GM12864 (cell line): ENCODE measurements at places on chromosomes 2 and 18.

DNA sequence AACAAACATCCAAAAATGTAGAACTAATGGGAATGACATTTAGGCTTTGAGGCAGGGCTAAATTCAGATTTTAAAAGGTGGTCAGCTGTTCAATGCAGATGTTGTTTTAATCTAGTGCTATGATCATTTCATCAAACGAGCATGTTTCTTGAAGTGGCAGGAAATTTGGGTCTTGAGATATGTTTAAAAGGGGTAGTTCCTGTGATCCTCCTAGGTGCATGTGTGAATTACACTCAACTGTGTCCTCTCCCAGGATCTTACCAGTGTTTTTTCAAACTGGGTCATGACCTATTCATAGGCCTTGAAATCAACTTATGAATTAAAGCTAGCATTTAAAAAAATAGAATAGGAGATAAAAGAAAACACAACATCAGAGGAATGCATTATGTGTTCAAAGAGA lies 57.4 kb upstream of the ACMSD start:
- no peak for DNase-seq

GRCh38 chr2:584863-585823 lies 92.1 kb downstream of the TMEM18 start:
- no peak for DNase-seq

DNA sequence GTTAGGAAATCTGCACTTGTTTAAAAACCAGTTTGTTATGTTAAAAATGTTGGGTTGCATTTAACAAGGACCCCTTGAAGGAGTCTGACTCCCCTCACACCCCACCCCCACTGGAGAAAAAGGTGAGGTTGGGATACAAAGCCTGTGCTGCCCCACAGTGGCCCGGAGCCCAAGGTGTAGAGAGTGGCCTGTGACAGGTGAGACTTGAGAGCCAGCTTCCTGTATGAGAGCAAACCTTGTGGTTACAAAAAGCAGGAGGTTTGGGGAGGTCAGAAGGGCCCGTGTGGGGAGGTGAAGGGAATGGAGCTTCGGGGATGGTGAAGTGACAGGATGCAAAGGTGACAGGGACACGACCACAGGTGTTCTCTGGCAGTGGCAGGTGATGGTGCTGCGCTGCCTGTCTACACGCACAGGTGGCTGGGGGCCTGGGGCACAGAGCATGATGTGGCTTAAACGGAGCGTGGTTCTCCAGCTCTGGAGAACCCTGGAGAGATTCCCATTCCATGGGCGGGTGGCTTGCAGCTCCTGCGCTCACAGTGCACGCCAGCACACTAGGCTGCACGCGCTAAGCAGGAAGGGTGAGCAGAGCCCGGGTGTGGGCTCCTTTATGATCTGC lies 29.0 kb downstream of the IMPA2 start:
- no peak for DNase-seq

DNA sequence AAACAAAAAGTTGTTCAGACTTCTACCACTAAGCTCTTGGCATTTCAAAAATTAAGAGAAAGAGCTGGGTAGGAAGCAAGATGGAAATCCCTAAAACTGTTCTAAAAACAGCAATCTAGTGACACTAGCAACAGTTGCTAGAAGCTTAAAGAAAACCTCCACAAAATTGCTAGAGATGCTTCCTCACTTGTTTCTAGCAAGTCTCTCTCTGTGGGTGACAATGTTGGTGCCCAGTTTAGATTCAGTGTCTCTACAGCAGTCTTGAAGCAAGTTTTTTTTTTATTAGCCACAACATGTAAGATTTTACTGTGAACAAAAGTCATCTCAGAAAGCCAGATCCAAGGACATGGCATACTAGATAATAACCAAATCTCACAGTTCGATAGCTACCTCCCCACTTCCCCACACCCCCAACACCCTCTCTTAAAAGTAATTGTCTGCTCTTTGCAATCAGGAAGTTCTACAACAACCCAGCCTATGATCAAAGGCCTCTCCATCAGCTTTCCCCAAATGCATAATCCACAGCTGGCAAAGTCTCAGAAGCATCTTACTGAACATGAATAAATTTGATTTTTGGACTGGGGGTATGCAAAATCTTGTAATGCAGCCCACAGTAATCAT lies 70.0 kb downstream of the ANKRD44 start:
- DNase-seq, result no peak

DNA sequence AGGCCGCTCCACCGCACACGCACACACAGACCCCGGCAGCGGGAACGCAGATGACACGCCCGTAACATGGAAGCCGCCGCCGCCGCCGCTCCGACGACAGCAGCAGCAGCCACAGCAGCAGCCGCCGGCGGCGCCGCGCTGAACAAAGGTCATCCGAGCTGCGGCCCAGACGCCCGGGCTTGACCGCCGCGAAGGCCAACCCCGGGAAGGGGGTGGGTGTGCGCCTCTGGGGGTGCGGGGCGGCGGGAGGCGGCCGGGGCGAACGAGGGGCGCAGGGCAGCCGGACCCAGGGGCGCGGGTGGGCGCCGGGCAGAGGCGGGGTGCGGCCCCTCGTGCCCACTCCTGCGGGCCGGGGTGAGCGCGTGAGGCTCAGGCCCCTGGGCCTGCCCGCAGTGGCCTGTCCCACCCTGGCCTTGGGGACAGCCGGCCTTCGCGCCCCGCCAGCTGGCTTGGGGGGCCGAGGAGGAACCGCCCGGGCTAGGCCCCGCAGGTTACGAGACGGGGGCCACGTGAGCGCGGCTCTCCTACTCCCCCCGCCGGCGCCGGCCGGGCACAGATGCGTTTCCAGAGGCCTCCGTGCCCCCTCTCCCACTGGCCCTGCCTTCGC lies 1.0 kb upstream of the ZNF532 start:
- no peak for DNase-seq

- DNase-seq, result no peak
These were observed 205.0 kb downstream of the UBE2E3 start for GRCh38 chr2:181185421-181185820.

GRCh38 chr2:14901737-14902136 lies 269.2 kb downstream of the LRATD1 start:
- DNase-seq, result no peak

GRCh38 chr18:61286867-61287266 lies 46.4 kb upstream of the CDH20 start:
- no peak for DNase-seq

GRCh38 chr2:13654416-13654815 lies 937.7 kb downstream of the TRIB2 start:
- no peak for DNase-seq

- DNase-seq, result no peak
These were observed 10.9 kb downstream of the TRIB2 start for GRCh38 chr2:12727641-12728040.

GRCh38 chr2:18342901-18343300 lies 217.6 kb downstream of the RDH14 start:
- no peak for DNase-seq

GRCh38 chr18:25305584-25305983 lies 46.4 kb downstream of the ZNF521 start:
- DNase-seq, result no peak

DNA sequence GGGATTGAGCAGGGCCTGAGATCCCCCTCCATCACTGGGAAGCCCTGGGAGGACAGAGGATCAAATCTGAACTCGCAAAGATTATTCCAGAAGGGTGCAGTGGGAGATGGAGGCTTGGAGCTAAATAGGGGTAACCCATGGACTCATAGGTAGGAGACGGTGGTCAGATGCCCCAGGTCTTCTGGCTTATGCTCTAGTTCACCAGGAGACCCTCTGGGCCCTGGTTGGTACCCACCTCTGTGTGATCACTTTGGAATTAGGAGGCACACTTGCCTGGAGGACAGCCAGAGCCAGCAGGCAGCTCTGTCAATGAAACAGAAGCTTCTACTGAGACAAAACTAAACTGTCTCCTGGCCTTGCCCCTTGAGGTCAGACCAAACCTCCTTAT lies 110.6 kb downstream of the TGFA start:
- DNase-seq, result no peak

DNA sequence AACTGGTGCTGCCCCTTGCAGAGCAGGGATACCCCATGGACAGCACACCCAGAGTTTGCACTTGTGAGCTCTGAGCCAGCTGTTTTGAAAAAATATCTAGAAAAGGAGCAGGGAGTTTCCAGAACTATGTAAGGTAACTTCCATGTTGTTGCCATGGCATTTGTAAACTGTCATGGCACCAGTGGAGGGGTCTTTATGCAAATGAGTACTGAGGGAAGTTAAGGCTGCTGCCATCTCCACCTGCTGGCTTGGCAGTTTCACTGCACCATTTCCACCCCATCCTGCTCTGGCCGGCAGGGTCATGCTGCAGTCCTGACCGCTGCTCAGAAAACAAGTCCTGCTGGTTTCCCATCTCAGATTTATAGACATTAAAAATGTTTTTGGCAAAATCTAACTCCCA lies 52.3 kb upstream of the SNTG2 start:
- no peak for DNase-seq

DNA sequence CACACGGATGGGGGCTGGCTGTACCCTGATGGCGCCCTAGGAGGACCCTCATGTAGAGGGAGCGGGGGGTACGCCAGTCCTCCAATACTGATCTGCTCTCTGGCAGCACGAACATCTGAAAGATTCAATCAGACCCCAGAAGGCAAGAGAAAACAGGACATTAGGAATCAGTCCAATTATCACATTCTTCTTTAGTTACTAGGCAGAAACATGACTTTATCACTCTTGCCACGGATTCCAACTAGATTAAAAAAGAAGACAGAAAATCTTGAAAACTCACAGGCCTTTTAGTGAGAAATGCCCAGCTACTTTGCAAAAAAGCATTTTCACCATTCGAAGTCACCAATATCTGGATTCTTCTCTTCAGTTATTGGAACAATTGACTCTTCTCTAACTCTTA lies 68.4 kb downstream of the ID2 start:
- no peak for DNase-seq

GRCh38 chr2:216163518-216163917 lies 54.4 kb downstream of the XRCC5 start:
- no peak for DNase-seq

- DNase-seq, result no peak
These were observed 652.4 kb downstream of the SLC4A3 start for GRCh38 chr2:220279840-220280239.

GRCh38 chr2:228652366-228652765 lies 470.9 kb upstream of the SPHKAP start:
- no peak for DNase-seq

DNA sequence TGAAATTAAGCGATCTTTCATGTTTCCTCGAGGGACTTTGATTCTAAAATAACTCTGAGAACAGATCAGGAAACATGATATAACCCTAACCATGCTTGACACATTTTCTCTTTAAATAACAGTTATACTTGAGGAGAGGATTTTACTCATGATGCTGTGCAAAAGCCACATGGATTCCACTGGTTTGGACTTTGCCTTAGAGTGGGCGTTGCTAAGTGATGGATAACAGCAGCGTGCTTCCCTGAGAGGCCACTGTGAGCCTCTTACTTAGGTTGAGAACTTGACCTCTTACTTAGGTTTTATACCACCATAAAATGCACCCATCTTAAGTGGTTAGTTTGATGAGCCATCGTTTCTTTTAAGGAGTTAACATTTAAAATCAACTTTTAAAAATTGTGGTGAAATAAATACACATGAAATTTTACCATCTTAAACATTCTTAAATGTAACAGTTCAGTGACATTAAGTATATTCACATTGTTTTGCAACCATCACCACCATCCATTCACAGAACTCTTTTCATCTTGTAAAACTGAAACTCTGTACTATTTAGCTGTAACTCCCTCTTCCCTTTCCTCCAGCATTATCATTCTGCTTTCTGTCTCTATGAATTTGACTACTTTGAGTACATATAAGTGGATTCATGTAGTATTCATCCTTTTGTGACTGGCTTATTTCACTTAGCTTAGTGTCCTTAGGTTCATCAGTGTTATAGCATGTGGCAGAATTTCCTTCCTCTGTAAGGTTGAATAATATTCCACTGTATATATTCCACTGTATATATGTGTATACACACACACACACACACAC lies 22.6 kb downstream of the ANXA4 start:
- no peak for DNase-seq

DNA sequence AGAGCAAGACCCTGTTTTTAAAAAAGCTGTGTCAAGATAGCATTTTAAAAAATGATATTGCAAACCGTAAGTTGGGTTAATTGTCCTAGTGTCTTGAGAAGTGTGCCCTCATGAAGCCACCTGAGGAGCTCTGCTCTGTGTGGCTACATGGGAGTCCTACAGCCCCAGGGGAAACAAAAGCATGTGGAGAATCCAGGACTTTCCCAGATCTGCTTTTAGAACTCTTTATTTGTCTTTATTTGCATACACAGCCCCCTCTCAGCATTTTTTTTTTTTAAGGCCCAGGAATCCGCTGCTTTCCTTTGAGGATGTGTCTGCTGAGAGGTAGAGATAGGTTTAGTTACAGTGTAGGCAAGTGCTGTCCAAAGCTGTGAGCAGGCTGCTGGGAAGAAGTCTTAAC lies 219.2 kb downstream of the FHOD3 start:
- no peak for DNase-seq

- no peak for DNase-seq
These were observed 142.2 kb downstream of the SATB2 start for GRCh38 chr2:199315299-199316179.
